ENCODE measurements at places on chromosomes 1 and 21. TPM values are rescaled to one million over a fixed set of nuclear protein-coding genes. Genes with fewer than 3 reads are reported as not detected.

DNA sequence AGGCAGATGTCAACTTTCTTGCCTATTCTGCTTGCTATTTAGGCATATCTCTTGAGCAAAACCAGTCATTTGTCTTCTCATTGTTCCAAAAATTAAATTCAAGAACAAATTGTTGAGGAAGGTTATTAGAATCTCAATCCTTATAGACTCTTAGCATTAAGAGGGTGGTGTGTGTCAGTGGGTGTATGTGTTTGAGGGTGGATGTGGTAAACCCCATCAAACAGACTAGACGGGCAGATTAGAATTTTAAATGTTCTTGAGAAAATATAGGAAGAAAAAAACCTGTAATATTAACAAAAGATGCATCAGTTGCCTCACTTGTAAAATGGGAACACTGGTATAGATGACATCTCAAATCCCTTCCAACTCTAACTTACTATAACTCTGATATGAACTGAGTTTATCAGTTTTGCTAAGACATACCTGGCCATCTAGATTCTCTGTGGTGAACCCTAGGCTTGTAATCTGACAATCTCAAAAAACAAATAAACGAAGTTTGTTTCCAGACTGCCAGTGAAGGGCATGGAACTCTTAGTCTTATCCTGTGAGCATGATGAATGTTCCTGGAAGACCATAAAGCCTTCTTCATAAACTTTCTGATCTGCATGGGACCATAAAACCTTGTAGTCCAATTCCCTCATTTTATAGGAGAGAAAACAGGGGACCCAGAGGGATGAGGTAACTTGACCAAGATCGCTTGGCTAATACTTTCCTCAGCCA, 176.3 kb upstream of the SGIP1 start:
- H3K27ac ChIP-seq: no peak overlapping the region
- no peak for DNase-seq
- H3K36me3 ChIP-seq: no peaks in the 10 kb centered on the region

DNA sequence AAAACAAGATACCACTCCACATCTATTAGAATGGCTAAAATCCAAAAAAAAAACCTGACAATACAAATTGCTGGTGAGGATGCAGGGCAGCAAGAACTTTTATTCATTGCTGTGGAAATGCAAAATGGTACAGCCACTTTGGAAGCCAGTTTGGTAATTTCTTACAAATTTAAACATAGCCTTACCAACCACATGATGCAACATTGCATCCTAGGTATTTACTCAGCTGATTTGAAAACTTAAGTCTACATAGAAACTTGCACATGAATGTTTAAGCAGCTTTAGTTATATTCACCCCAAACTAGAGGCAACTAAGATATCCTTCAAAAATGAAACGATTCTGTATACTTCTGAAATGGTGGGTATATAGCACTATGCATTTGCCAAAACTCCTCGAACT, 178.8 kb upstream of the PDE4B start:
- no peak overlapping the region for H3K4me3 ChIP-seq
- no peaks in the 10 kb centered on the region for H3K27me3 ChIP-seq
- H3K4me1 ChIP-seq: no peaks in the 10 kb centered on the region
- H3K27ac ChIP-seq: no peak overlapping the region

GRCh38 chr1:212557739-212558692, 50.5 kb upstream of the ATF3 start:
- peak overlapping the region; percentile 63 for H3K4me3 ChIP-seq
- H3K27me3 ChIP-seq: no peaks in the 10 kb centered on the region
- peak; percentile 80 for DNase-seq
- H3K27ac ChIP-seq: peak overlapping the region; percentile 91
- H3K4me1 ChIP-seq: peaks cover 29% of the 10 kb centered on the region
- no peaks in the 10 kb centered on the region for H3K36me3 ChIP-seq

HFM1 gene
- 4.3 TPM for total RNA-seq

DNA sequence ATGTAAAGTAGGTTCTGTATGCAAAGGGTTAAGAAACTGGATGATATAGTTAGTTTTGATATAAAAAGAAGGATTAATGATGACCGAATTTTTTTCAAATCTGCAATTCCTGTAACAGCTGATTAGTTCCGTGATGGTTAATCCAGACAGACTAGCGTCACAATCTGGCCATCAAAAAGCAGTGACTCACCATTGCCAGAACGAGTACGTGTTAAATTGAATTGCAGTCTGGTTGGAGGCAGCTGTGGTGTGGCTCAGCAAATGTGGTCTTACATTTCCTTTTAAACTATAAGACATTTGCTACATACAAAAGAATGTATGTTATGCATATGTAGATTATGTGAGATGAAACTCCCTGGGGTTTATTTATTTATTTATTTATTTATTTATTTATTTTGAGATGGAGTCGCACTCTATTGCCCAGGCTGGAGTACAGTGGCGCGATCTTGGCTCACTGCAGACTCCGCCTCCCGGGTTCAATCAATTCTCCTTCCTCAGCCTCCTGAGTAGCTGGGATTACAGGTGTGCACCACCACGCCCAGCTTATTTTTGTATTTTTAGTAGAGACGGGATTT, 139.8 kb downstream of the RYR2 start:
- H3K36me3 ChIP-seq: no peaks in the 10 kb centered on the region
- no peak overlapping the region for H3K4me3 ChIP-seq
- no peak for DNase-seq
- H3K27ac ChIP-seq: no peak overlapping the region
- H3K4me1 ChIP-seq: peaks cover 15% of the 10 kb centered on the region

DNA sequence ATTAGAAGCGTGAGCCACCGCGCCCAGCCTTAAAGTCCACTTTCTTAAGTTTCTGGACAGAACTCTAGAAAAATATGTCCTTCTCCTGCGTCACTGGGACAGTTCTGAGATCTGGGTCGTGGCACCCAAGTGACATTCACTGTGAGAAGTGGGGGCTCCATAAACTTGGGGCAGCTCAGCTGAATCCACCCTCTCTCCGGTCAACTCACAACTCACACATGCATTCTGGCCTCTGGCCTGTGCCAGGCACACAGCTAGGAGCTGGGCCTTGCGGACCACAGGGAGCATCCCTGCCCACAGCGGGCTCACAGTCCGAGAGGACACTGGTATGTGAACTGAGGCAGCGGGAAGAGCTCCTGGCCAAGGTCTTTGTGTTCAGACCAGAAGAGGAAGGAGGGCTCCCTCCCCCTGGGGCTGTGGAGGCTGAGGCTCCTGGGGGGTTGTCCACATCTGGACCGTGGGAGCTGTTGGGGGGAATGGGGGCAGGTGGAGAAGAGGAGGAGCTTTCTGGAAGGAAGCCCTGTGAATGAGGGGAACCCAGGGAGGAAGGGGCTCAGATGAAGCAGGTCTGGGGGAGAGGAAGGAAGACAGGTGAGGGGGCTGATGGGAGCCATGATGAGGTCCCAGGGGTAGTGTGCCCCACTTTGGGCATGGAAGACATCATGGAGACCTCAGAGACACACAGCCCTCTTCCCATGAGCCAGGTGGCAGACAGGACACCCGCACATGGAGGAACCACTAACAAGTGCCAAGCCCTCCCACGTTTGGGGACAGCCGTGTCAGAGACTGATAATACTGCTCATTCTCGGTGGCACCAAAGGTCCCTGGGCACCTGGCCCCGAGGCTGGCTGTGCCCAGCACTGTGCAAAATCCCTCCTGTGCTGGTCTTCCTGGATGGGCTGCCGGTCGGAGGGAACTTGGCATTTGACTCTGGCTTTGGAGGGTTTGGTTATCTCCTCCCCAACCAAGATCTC, 191.0 kb upstream of the VAMP3 start:
- H3K27me3 ChIP-seq: no peaks in the 10 kb centered on the region
- no peak overlapping the region for H3K27ac ChIP-seq
- peak; percentile 60 for DNase-seq
- no peak overlapping the region for H3K4me3 ChIP-seq

DNA sequence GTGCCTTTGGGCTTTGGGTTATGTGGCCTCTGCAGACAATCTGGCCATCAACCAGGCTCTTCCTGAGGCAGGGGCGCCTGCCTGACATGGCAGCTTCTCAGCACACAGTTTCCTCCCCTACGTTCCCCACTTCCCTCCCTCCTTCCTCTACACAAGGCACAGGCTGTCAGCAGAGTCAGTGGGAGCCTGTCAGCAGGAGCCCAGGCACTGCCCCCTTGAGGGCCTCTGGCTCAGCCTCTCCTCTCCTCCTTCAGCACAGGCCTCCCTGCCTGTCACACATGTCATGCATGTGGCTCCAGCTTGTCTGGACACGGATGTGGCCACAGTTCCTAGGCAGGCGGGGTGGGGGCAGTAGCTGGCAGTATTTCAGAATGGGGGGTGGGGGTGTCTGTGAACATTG, 52.2 kb upstream of the ARTN start:
- DNase-seq: no peak
- no peaks in the 10 kb centered on the region for H3K27me3 ChIP-seq
- H3K4me1 ChIP-seq: no peaks in the 10 kb centered on the region
- H3K4me3 ChIP-seq: no peak overlapping the region

- no peaks in the 10 kb centered on the region for H3K36me3 ChIP-seq
- no peaks in the 10 kb centered on the region for H3K27me3 ChIP-seq
- no peak for DNase-seq
- H3K4me3 ChIP-seq: no peak overlapping the region
Measured at GRCh38 chr1:67970088-67970487, 80.3 kb downstream of the DIRAS3 start.

SLC9C2 gene
- not detected for total RNA-seq

CENPF gene
- total RNA-seq: 0.49 TPM

GRCh38 chr1:208601561-208601960, 357.4 kb upstream of the PLXNA2 start:
- H3K27me3 ChIP-seq: no peaks in the 10 kb centered on the region
- DNase-seq: no peak

LMOD1 gene
- 633 TPM for total RNA-seq

KCNE2 gene
- total RNA-seq: not detected

DNA sequence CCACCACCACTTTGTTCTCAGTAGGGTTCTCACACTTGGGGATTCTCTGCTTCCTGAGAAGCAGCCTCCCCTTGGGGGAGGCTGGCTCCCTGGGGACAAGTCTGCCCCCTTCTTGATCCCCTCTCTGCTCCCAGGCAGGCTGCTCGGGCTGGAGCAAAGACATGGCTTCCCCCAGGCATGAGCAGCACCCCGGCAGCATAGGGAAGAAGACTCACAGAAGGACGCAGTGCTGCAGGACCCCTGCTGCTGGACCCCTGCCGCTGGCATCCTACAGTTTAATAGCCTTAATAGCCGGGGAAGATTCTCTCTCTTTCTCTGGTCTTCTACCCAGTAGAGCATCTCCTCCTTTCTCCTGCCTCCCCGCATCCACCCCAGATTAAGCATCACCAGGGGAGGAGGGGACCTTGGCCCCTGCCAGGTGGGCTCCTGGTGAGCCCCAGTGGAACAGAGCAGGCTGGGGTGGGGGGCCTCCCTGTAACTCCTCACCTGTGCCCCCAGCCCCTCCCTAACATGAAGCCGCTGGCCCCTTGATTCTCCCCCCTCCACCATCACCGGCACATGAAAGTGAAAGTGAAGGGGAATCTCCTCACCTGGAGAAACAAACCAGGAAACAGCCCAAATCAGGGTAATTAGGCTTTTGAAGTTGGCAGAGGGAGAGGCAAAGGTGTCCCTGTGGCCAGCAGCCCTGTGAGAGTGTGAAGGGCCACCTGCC, 2.5 kb downstream of the WNT3A start:
- no peak overlapping the region for H3K27ac ChIP-seq
- no peaks in the 10 kb centered on the region for H3K36me3 ChIP-seq
- H3K4me3 ChIP-seq: no peak overlapping the region
- H3K4me1 ChIP-seq: peaks cover 14% of the 10 kb centered on the region
- DNase-seq: peak; percentile 26
